Activated naive CD4-positive, alpha-beta T cell (primary cell): ENCODE measurements at places on chromosomes 12 and 14.

DNA sequence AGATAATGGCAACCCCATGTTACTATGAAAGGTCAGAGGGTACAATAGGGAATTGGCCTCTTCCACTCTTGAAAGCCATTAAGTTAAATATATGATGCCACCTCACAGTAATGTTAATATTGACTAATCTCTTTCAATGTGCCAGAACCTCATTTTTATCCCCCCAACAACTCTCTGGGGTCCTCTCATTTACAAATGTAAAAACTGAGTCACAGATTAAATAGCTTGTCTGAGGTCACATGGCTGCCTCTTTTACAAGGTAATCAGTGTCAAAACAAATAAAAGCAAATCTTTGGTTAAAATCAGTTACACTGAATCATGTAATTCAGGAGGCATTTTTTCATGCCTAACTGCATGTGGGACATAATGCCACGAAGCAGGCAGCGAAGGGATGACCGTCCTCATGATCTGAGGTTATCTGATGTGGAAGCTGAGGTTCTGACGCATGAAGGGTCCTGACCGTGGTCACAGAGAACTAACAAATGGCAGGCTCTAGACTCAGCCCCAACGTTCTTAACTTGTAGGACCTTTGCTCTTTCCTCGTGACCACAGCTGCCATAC lies 78.5 kb downstream of the PTPN21 start:
- DNase-seq = no peak

DNA sequence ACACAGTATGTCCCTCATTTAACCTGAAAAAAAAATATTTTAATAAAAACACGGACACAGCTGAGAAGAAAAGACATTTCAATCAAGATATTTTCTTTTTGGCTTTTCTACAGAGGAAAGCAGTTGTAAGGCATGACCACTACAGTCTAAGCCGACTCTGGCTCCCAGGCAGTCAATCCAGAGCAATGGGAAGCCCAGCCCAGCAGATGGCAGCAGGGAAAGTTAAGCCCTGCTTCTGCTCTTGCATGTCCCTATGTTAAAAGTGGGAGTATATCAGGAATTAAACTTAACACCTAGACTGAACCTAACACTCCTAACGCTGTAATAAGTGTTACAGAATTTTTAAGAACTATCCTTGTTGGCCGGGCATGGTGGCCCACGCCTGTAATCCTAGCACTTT lies 19.5 kb upstream of the HAL start:
- DNase-seq = no peak

DNA sequence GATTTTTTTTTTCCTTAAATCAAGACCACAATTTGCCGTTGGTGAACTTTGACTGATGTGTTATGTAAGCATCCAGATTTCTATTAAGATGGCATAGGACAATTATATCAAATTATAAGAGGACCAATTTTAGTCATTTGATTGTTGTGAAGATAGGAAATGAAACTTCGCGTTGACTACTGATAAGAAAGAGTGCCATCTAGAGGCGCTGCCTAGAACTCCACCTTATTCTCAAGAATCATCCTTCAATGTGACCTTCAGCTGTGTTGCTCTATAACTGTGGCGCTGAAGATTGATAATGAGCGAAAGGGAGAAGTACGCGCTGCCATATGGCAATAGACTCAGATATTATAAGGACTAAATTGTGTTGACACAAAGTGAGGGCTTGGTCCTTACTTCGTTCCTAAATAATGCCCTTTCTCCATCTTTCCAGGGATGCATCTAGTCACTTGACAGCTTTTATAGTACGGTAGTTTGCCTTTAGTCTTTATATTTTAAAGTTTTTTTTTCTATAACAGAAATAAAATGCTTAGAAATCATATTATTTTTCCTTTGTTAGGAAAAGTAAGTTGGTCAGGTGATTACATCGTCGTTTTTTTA lies 350.8 kb upstream of the STXBP6 start:
- DNase-seq = no peak

GRCh38 chr14:76780058-76780345 lies 18.7 kb downstream of the VASH1 start:
- no peak for DNase-seq

GRCh38 chr12:96230646-96231045 lies 36.5 kb downstream of the ELK3 start:
- DNase-seq = no peak

- no peak for DNase-seq
These were observed 64.6 kb downstream of the CCDC88C start for GRCh38 chr14:91352728-91353692.

- no peak for DNase-seq
These were observed 1.4 kb upstream of the CHFR start for GRCh38 chr12:132888852-132889251.

GRCh38 chr12:66571361-66571915 lies 107.4 kb downstream of the GRIP1 start:
- DNase-seq = no peak

- DNase-seq = no peak
These were observed 297.5 kb downstream of the RPAP3 start for GRCh38 chr12:47408171-47408871.

- no peak for DNase-seq
These were observed 1.1 kb upstream of the MTA1 start for GRCh38 chr14:105418269-105419194.

- no peak for DNase-seq
These were observed 4.0 kb downstream of the RBM19 start for GRCh38 chr12:113961921-113962710.

GRCh38 chr14:94936901-94937685 lies 167.2 kb upstream of the GSC start:
- no peak for DNase-seq

GRCh38 chr12:120640861-120641833 lies 721 bp downstream of the CABP1 start:
- DNase-seq = no peak

DNA sequence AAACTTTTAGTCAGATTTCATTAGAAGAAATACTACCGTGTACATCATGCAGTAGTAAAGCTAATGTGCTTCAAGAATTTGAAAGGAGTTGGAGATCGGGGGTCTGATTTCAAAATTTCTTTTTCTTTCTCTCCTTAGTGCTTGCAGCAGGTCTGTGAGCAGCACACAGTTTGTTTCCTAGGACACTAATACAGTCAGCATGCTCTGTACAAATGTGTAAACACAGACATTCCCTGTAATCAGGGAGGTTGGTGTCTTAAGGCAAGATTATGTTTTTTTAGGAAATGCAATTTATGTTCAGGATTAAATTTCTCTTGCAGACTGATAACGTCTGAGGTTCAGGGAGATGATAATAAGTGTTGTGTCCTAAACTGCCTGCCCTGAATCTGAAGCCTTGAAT lies 142.7 kb downstream of the ALX1 start:
- no peak for DNase-seq

- DNase-seq = no peak
These were observed 28.6 kb downstream of the BAZ2A start for GRCh38 chr12:56601503-56601902.

GRCh38 chr12:77007476-77007875 lies 57.9 kb downstream of the E2F7 start:
- no peak for DNase-seq

- no peak for DNase-seq
These were observed 69.3 kb upstream of the SCN8A start for GRCh38 chr12:51521554-51522276.

DNA sequence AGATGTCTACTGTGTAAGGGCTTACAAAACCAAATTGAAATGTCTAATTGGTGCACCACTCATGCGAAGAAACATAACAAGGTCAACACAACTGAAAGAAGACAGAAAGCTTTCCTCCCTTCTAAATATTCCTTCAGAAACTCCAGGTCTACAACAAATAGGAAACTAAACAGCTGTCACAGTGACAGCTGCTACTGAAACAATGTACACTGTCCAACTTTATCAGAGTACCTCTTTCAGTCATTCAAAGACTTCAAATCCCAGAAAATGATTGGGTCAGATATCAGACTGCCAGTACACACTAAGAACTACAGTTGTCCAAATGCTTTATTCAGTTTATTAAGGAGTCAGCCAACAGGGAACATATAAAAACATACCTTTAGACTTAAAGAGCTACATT lies 35.2 kb downstream of the CEP128 start:
- no peak for DNase-seq

DNA sequence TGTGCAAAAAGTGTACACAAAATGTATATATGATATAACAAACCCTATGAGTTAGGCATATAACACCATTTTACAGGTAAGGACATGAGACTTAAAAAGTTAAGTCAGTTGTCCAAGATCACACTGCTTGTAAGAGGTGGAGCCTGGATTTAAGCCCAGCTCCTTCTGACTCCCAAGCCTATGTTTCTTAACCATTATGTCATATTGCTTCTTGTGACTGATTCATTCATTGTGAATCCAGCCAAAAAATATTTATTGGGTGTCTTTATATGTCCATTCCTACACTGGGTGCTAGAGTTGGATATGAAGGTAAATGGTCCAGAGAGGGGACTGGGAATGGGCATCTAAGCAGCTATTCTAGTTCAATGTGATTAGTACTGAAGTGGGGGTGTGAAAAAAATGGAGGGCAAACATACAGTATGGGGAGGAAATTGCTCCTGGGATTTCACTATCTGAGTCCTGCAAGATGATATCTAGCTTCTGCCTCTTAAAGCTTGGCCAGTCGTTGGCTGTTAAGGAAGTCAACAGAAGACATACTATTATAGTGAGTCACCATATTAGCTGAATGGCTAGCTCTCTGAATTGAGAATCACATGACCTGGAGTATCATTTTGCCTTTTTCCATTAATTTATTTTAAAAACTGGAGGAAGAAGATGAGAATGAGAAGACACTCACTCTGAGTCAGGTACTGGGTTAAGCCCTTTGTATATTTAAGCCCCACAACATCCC lies 28.8 kb downstream of the PAX9 start:
- no peak for DNase-seq

GRCh38 chr14:58912287-58912686 lies 274.5 kb downstream of the DACT1 start:
- no peak for DNase-seq

GRCh38 chr14:91348845-91349465 lies 68.7 kb downstream of the CCDC88C start:
- no peak for DNase-seq

GRCh38 chr12:79549531-79550271 lies 141.1 kb downstream of the PAWR start:
- DNase-seq = no peak
